ENCODE measurements at places on chromosomes 2 and 18.

DNA sequence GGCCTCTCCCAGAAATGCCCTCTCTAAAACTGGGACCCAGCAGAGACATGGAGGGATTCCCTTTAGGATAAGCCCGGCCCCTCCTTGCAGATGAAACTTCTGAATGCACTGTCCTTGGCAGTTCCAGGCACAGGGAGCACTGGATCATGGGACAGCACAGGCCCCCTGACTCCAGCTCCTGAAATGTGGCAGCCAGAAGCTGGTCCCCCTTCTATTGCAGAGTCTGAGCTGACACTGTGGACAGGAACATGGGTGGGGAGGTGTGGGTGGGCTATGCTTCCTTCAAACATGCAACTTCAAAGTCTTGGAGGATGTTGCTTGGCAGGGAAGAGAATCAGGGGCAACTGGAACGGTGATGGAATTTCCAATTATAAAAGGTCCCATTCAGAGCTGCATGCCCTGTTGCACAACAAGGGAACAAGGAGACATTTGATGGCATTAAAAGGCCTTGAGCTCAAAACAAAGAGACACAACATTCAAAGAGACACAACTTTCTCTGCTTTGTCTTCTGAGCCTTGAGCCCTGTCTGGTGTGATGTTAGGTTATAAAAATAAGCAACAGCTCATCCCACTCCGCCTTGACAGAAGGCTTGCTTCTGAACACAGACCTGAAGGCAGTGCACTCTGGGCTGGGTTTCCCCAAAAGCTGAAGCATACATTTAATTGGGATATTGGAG, 239.0 kb downstream of the OSR1 start:
- no peak for DNase-seq

DNA sequence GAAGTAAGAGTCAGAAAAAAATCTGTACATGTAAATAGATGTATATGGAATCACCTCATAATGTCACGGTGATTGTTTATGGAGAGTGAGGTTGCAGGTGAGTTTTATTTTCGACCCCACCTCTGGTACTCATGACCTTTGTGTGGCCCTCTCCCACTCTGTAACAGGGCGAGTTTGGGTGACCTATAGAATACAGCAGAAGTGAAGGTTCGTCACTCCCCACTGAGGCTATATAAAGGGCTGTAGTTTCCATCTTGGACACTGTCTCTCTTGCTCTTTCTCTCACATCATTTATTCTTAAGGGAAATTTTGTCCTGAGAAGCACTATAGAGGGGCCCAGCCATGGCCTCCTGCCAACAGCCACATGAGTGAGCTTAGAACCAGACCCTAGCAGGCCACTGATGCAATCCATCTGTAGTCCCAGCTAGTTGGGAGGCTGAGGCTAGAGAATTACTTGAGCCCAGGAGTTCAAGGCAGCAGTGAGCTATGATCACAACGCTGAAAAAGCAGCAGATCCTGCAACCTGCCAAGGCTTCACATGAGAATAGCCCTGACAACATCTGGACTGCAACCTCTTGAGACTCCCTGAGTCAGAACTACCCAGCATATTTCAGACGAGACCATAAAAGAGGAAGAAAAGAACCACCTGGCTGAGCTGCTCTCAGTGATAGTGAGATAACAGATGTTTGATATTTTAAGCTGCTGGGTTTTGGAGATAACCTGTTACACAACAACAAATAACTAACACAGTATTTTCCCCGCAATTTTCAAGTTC, 74.3 kb upstream of the SLC1A4 start:
- DNase-seq: peak; percentile 12

DNA sequence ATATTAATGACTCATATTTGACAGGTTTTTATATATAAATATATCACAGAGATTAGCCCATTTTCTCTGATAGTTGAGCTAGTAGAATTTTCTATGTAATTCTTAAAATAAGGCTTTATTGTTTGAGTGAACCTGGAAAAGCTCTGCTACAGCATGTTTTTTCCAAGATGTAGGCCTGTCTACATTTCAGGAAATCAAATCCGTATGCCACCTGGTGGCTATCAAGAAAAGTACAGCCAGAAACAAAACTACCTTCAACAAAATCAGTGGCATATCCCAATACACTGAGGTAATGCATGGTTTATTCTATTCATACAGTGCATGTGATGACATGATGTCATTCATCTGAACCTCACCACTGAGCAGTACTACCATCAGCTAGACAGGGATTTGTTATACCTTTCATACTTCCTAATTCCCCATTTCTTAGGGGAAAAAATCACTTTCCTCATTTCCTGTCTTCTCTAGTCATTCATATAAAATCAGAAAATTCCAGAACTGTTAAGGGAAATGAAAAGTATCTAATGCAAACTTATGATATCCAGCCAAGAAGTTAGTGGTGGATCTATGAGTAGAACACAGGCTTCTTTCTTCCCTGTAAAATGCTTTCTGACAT, 310.4 kb upstream of the SYT4 start:
- DNase-seq: peak; percentile 35

- no peak for DNase-seq
Measured at GRCh38 chr2:11009891-11010290, 98.2 kb downstream of the KCNF1 start.

DNA sequence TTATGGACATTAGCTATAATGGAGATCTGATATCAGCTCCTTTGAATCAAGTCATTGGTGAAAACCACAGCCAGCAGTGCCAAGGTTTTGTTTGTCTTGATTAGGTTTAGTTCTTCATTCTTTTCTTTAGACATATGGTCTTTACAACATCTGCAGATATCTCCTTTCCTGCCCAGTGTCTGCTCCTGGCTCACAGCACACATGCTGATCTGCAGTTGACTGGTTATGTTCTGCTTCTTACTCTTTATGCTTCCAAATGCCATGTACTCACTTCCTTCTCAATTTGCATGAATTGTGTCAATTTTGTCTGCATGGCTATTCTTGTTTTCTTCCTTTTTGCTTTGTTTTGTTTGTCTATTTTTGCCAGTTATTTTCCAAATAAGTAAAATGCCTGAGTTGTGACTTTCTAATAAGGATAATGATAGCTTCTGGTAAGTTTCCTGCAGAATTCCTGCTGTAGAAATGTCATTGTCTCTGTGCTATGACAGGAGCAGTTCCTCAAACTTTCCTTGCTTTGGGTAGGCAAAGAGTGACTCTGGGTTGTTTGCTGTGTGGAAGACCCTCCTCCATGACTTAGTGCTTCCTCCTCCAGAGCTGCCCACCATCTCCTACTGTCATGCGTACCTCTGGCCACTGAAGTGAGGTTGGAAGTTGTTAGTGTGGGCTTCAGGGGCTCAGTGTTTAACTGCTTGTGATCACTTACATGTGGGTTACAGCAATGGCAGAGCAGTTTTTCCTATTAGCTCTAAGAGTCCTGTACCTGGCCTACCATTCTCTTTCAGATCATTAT, 8.2 kb downstream of the ARHGAP25 start:
- no peak for DNase-seq

- DNase-seq: peak; percentile 22
Measured at GRCh38 chr2:79994161-79994560, 310.4 kb downstream of the LRRTM1 start.

DNA sequence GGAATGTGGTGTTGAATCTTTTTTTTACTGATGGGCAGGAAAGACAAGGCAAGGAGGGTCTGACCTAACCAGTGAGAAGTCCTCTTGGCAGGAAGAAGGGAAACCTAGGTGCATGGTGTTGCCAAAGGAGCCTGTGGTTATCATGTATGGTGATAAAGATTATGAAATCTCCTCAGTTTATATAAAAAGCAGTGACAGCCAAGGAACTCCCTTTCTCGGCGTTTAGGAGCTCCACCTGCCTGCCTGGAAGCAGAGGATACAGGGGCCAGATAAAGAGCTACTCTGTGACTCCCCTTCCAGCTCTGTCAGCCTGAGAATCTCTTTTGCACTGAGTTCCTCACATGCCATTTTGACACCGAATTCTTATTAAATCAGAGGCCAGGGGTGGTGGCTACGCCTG, 26.1 kb downstream of the COLEC12 start:
- peak; percentile 51 for DNase-seq

DNA sequence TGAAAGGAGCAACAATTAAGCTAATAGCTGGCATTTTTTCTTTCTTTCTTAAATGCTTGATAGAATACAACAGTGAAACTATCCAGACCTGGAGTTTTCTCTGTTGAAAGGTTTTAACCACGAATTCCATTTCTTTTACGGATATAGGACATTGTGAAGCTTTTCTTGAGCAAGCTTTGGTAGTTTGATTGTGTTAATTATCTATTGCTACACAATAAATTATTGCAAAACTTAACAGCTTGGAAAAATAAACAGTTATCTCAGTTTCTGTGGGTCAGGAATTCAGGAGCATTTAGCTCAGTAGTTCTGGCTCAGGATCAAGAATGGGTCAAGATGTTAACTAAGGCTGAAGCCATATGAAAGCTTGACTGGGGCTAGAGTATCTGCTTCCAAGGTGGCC, 11.7 kb downstream of the PHOSPHO2 start:
- DNase-seq: peak; percentile 61

DNA sequence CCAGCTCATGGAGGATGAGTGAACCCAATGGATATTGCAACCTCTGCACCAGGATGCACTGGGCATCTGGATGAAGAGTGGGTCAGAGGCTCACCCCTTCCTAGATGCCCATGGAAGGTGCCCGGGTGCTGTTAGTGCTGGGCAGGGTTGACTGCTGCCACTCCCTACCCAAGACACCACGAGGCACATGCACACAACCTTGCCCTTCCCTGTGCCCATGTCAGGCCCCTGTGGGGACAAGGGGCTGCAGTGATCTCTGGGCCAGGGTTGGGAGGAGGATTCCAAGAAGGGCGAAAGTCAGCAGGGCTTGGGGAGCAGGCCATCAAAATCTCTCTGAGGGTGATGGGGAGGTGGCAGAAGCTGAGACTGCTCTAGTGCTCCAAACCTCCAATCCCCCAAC, 309.7 kb upstream of the ST6GAL2 start:
- DNase-seq: no peak

DNA sequence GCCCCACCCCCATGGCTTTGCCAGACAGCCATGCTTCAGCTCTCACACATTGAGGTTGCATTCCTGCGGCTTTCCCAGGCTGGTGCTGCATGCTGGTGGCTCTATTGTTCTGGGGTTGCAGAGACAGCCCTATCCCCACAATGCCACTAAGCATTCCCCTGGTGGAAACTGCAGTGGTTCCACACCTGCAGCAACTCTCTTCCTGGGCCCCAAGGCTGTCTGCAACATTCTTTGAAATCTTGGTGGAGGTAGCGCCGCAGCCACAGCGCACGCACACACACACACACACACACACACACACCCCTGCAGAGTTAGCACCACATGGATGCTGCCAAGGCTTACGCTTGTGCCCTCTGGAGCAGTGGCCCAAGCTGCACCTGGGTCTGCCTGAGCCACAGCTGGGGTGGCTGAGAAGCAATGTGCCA, 21.4 kb downstream of the SFXN5 start:
- peak; percentile 64 for DNase-seq

- DNase-seq: no peak
Measured at GRCh38 chr2:144067506-144067905, 452.4 kb downstream of the ZEB2 start.

- peak; percentile 24 for DNase-seq
Measured at GRCh38 chr2:152452256-152452973, 117.4 kb downstream of the FMNL2 start.

GRCh38 chr2:64649013-64649484, 4.7 kb downstream of the SERTAD2 start:
- no peak for DNase-seq

DNA sequence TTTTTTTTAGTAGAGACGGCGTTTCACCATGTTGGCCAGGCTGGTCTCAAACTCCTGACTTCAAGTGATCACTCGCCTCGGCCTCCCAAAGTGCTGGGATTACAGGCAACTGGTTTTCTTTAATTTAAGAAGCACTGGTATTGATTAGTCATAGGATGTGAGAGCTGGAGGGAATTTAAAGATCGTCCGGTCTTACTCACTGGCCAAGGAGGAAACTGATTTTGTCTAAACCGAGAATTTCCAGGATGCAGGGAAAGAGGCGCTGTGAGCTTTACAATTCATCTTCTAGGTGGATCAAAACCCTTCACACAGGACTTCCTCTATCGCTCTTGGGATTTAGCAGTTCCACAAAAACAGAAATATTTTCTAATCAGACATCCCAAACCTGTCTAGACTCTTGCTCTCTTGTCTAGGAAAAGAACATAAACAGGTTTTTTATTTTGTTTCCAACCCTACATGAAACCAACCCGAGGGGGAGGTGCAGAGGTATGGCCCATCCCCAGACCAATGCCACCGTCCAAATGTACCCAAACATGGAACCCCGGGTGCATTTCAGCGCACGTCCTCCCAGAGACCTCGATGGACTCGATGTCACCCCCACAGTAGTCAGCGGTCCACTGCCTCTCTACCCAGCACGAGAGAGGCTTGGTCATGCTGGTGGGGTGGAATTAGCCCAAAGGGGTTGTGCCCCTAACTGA, 12.5 kb upstream of the TUBB6 start:
- DNase-seq: peak; percentile 80

- peak; percentile 55 for DNase-seq
Measured at GRCh38 chr2:163319006-163319405, 416.8 kb downstream of the FIGN start.

- DNase-seq: peak; percentile 51
Measured at GRCh38 chr2:43114210-43114609, 112.2 kb downstream of the ZFP36L2 start.

- DNase-seq: no peak
Measured at GRCh38 chr2:200012401-200012800, 57.0 kb downstream of the MAIP1 start.

DNA sequence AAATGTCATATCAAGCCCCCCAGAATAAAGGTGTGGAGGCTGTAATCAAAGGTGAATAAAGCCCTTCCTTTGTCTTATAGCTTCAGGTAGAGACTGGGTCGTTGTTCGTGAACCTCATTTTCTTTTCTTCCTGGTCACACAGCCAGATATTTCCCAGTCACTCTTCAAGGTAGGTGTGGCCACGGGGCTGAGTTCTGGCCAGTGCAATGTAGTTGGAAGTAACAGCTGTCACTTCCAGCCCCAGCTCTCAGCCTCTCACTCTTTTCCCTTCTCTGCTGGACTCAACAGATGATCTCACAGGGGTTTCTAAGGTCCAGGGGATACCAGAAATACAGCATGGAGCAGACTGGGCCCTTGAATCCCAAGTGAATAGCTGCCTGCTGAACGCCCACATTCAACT, 15.8 kb upstream of the TRPM8 start:
- DNase-seq: no peak

- DNase-seq: no peak
Measured at GRCh38 chr2:61419129-61419528, 51.8 kb downstream of the USP34 start.

DNA sequence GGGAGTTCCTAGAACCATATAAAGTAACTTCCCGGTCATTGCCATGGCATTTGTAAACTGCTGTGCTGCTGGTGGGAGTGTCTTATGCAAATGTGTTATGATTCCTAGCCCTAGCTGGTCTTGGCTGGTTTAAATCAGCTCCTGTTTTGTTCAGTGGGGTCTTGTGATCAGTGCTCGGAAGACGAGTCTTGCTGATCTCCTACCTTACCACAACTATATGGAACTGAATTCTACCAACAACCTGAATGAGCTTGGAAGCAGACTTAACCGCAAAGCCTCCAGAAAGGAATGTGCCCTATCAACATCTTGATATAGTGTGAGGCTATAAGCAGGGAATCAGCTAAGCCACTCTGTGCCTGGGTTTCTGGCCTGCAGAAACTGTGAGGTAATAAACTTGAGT, 33.5 kb downstream of the POLE4 start:
- DNase-seq: peak; percentile 63

Data from fibroblast of skin of right biceps (primary cell).